ENCODE measurements at places on chromosomes 4 and X. TPM values are rescaled to one million over a fixed set of nuclear protein-coding genes. Genes with fewer than 3 reads are reported as not detected.

- no peak for DNase-seq
Measured at GRCh38 chrX:20233336-20233735, 33.4 kb downstream of the RPS6KA3 start.

GRCh38 chr4:154208424-154208823 is 283.2 kb downstream of the DCHS2 start:
- no peak for DNase-seq

DNA sequence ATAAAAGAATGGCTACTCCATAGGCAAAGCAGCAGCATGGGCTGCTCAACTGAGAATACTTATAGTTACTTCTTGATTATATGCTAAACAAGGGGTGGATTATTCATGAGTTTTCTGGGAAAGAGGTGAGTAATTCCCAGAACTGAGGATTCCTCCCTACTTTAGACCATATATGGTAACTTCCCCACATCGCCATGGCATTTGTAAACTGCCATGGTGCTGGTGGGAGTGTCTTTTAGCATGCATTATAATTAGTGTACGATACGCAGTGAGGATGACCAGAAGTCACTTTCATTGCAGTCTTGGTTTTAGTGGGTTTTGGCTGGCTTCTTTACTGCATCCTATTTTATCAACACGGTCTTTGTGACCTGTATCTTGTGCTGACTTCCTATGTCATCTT is 141.5 kb downstream of the MAGEB17 start:
- DNase-seq: no peak

DNA sequence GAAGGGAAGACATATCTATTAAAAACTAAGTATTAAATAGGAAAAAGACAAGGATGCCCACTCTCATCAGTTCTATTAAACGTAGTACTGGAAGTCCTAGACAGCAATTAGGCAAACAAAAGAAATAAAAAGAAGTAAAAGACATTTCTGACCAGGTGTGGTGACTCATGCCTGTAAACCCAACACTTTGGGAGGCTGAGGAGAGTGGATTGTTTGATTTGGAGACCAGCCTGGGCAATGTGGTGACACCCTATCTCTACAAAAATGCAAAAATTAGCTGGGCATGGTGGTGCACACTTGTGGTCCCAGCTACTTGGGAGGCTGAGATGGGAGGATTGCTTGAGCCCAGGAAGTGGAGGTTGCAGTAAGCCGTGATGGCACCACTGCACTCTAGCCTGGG is 1071.8 kb downstream of the FAT4 start:
- no peak for DNase-seq

DNA sequence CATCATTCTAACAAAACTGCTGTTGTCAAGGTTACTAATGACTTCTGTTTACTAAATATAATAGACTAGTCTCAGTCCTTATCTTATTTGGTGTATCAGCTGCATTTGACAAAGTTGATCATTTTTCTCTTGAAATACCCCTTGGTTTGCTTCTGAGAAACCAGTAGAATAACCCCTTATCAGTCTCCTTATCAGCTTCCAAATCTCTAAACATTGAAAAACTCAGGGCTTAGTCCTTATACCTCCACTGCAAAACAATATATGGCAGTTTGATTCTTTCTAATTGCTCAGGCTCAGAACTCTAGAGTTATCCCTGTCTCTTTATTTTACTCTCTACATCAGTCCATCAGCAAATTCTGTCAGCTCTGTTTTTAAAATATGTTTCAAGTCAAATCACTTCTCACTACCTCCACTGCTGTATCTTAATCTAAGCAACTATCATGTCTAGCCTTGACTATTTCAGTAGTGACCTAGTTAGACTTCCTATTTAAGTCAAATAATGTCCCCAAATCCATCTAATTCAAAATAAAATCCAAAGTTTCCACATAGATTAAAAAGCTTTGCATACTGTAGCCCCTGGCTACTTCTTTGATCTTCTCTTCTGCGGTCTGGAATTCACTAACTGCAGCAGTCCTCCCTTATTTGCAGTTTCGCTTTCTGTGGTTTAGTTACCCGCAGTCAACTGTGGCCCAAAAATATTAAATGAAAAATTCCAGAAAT is 87.1 kb upstream of the NPNT start:
- DNase-seq: no peak

- no peak for DNase-seq
Measured at GRCh38 chr4:105215609-105216313, 69.1 kb downstream of the TET2 start.

DNA sequence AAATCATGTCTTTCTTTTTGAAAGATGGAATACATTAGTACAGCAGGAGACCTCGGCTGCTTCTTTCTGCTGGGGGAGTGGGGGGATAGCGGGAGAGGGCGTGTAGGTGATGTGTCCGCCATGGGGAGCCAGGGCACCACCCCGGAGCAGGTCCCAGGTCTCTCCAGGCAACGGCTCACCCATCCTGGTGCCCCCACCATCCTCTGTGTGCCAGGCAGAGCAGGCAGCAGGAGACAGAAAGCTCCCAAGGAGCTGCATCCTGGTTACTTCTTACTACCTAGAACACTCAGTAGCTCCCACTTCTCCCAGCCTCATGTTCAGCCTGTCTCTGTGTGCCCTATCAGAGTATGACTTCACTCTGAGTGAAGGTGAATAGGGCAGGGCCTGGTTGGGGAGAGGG is 23.6 kb downstream of the TNIP2 start:
- no peak for DNase-seq

- DNase-seq: no peak
Measured at GRCh38 chr4:125392694-125393093, 77.9 kb downstream of the FAT4 start.

DNA sequence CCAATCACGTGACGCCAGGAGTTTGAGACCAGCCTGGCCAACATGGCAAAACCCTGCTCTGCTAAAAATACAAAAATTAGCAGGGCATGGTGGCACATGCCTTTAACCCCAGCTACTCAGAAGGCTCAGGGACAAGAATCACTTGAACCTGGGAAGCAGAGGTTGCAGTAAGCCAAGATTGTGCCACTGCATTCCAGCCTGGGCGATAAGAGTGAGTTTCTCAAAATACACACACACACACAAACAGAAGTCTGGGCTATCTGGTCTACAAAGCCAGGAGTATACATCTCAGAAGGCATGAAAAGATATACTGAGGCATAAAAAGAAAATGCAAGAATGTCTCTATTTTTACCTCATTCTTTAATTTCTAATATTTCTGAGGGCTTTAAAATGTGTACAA is 11.3 kb downstream of the YTHDC1 start:
- DNase-seq: no peak

The VBP1 gene
- 11.1 TPM for total RNA-seq

The MAPK10 gene
- 3.2 TPM for total RNA-seq

The SPIN4 gene
- 2.3 TPM for total RNA-seq

The STOX2 gene
- total RNA-seq: 9.5 TPM

The FOXR2 gene
- not detected for total RNA-seq

The ADH6 gene
- 1.5 TPM for total RNA-seq
